ENCODE measurements at places on chromosomes 12 and 14.

- no peak for DNase-seq
These were observed 140.5 kb upstream of the LHX5 start for GRCh38 chr12:113612076-113612728.

- DNase-seq, result no peak
These were observed 90.9 kb upstream of the MDM1 start for GRCh38 chr12:68422956-68423574.

DNA sequence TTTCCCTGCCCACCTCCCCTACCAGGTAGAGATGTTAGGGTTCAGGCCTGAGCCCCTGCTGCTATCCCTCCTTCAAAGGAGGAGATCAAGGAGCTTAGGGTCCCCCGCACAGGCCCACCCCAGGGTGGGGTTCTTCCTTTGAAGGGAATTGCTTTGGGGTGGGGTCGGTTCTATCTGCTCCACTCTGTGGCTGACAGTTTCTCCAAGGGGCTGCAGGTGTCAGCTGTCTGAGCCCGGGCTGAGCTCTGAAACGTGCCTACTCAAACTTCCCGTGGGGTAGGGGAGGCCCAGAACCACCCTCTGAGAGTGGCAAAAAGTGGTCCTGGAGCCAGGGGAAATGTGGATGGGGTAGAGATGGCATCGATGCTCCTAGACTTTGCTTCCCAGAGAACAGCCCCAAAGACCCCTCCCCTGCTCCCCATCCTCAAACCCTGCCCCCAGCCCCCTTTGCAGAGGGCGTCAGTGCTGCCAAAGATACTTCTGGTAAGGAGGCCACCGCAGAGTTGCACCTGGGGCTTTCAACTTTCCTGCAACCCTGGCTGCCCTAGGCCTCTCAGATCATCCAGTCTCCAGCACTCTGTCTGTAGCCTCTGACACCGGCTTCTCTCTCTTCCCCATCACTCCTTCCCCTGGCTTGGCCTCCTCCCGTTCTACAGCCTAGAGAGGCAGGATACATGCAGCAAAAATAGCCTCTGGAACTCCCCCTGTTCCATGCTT is 6.3 kb upstream of the CD4 start:
- no peak for DNase-seq

- DNase-seq, result no peak
These were observed 408.5 kb downstream of the ZFP36L1 start for GRCh38 chr14:68384335-68384734.

GRCh38 chr14:59221568-59221967 is 33.1 kb downstream of the DAAM1 start:
- DNase-seq, result no peak

DNA sequence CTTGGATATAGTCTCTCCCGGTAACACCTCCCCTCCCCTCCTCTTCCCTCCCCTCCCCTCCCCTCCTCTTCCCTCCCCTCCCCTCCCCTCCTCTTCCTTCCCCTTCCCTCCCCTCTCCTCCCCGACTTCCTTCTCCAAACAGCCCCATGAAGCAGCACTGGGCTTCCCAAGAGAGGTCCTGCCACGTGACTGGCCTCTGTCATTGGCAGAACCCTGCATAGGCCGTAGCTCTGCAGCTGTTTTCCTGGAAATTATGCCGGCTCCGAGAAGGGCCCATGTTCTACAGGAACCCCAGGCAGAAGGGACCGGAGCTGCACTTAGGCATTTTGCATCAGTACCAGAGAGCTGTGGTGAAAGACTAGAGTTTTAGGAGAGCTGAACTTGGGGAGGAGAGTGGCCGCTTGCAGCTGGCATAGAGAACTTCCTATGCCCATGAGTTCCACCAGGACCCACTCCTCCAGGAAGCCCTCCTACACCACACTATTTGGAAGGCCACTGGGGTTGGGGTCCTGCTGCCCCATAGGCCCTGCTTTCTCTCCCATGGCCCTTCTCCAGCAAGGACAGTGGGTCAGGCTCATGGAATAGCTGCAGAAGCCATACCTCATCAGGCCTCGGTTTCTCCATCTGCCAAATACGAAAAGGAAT is 5.1 kb upstream of the TNFAIP2 start:
- no peak for DNase-seq

- DNase-seq, result no peak
These were observed 431.2 kb upstream of the PDE3A start for GRCh38 chr12:19937161-19937560.

DNA sequence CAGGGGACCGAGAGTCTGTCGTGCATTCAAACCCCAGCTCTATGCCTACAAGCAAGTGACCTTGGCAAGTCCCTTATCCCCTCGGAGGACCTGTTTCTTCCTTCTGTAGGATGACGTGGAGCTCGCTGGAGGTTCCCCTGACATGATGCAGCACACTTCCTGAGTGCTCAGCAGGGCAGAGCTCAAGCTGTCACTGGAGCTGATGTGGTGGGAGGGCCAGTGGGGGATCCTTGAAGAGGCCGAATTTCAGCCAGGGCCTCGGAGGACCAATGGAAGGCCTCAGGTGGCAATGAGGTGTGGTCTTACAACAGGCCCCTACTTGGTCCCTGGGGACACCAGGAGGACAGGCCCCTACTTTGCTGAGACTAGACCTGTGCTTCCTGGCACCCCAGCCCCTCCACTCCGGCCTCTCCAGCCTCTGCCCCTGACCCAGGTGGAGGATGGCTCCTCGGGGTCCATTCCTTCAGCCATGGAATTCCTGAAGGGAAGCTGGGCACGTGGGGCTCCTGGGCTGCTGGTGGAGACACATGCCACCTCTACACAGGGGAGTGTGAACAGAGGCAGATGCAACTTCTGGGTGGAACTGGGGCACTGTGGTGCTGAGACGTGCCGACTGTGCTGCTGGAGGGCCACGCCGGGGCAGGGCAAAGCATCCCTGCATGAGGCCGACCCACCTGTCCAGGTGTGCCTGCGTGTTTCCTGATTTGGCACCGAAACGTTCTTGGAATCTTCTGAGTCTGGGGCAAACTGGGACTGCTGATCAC is 18.7 kb upstream of the KIF26A start:
- DNase-seq, result no peak

GRCh38 chr12:41992022-41992421 is 152.7 kb downstream of the GXYLT1 start:
- no peak for DNase-seq

GRCh38 chr14:85444635-85445034 is 85.3 kb upstream of the FLRT2 start:
- DNase-seq, result no peak
